Stimulated activated CD8-positive, alpha-beta memory T cell treated with anti-CD3 and anti-CD28 coated beads, Interleukin-15, amount 100 ng/mL, for 48 hours (primary cell): ENCODE measurements at places on chromosomes 11 and 22.

GRCh38 chr11:123139206-123139605 is 55.8 kb downstream of the CLMP start:
- DNase-seq = no peak

- no peak for DNase-seq
Observed at GRCh38 chr11:39361557-39361956, 2097.9 kb downstream of the LRRC4C start.

DNA sequence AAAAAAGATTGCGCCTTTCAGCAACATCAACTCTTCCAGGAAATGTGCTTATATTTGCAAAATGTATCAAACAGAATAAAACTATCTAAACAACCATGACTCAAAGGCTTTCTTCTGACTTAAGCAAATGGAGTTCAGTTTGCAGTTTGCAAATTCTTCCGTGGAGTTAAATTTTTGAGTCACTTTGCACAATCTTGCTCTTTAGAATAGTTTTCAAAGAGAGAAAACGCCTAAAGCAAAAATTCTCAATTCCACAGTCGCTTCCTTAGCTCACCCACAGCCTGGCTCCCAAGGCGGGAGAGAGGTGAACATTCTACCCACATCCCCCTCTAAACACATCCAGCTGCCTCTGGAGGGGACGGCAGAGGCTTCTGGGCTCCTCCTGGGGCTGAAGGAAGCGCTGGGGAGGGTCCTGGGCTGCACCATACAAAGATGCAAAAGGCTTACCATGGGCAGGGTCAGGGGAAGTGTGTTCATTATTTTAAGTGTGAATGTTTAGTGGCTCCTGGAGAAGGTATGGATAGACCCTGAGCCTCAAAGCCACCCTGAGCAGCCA is 1487.3 kb downstream of the TBC1D22A start:
- no peak for DNase-seq

GRCh38 chr11:66248903-66249302 is 19.5 kb upstream of the RAB1B start:
- DNase-seq = no peak

DNA sequence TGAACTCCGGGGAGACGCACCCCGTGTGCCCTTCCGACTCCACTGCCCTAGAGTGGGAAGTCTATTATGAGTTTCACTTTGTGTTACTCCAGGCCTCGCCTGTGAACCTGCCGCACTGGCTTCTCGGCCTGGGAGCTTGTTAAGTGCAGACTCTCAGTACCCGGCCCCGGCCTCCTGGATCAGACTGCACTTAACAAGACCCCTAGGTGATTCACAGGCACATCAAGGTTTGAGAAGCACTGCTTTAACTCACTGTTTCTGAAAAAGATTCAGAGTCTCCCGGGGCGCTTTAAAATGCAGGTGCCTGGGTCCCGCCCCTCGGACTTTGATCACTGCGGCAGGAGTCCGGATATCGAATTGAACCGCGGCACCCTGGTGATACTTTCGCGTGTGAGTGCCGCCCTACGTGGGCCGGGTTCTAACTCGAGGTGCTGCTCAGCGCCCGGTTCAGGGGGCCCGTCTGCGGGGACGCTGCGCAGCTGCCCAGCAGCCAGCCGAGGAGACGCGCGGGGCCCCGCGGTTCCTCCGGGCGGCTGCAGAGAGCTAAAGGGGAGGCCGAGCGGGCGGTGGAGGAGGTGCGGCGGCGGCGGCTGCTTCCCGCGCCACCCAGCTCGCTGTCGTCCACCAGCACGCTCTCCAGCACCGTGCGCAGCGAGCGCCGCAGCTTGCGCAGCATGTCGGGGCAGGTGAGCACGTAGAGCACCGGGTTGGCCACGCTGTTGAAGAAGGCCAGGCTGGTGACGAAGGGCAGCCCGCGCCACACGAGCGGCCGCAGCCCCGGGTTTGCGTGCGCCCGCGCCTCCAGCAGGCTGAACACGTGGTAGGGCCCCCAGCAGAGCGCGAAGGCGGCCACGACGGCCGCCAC is 3.4 kb downstream of the PTGDR2 start:
- no peak for DNase-seq

DNA sequence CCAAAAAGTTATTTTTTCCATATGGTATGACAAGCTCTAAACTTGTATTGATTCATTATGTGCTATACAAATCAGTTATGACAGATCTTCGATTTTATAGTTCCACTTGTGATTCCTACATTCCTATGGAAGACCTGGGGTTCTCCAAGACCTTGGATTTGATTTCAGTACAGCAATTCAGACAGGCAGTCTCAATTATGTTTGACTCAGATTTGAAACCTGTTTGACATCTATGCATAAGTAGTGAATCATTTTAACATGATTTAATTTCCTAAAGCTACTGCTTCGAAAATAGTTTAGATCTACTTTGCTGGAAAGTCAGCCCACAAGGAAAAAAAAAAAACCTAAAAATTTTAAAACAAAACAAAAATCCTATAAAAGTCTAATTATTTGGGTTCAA is 820.4 kb downstream of the LUZP2 start:
- no peak for DNase-seq

DNA sequence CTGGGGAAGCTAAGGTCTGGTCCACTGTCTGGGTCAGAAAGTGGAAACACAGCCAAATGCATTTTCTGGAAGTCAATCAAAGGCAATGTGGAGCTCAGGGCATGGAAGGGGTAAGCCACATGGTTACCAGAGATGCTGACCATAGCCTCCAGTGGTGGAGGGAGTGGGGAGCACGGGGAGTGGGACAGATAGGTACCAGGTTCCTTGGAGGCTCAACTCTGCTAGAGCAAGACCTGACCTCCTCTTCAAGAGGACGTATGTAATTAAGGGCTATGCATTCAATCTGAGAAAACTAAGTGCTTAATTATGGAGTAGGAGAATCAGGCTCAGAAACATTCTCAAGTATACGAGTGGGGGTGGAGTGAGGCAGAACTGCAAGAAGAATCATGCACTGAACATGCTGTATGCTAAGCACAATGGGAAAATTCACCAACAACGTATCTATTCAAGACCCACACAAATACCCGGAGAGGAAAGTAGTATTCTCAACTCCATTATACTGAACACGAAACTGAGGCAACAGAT is 65.2 kb upstream of the PHOX2A start:
- no peak for DNase-seq

- DNase-seq = no peak
Observed at GRCh38 chr11:135043434-135043833, 631.4 kb upstream of the B3GAT1 start.

GRCh38 chr11:11028017-11028692 is 170.3 kb upstream of the ZBED5 start:
- peak; percentile 33 for DNase-seq

GRCh38 chr22:38021206-38021605 is 36.0 kb upstream of the PICK1 start:
- DNase-seq = no peak

DNA sequence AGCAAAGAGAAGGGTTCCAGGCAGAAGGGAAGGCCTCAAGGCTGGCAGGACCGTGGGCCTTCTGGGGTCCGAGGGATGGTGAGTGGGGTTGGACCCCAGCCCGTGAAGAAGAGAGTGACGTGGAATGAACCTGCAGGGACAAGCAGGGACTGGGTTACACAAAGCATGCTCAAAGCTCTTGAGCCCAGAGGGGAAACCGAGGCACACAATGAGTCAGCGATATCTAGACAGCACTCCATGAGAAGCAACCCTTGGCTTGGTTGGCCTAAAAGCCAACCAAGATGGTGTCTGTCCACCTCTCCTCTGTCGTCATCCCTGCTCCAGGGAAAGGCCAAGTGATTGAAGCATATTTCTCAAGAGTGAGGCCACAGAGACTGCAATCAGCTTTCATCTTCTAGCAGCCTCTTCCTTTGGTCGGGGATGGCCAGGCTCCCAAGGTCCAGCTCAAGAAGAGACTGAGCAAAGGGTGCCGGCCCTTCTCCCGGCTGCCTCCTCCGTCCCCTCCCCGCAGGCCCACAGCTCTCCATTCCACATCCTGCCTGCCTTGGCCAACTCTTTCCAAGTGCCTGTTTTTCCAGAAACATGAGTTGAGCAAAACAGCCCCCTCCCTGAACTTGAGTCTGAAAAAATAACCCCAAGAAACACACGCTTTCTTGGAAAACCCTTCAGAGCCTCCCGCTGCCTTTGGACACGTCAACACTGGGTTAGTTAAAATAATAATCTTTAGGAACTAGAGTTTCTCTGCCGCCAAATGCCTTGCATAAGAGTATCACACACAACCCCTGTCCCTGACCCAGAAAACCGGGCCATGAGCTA is 556.6 kb downstream of the MIAT start:
- DNase-seq = no peak

- no peak for DNase-seq
Observed at GRCh38 chr11:20861322-20861721, 191.9 kb downstream of the NELL1 start.

DNA sequence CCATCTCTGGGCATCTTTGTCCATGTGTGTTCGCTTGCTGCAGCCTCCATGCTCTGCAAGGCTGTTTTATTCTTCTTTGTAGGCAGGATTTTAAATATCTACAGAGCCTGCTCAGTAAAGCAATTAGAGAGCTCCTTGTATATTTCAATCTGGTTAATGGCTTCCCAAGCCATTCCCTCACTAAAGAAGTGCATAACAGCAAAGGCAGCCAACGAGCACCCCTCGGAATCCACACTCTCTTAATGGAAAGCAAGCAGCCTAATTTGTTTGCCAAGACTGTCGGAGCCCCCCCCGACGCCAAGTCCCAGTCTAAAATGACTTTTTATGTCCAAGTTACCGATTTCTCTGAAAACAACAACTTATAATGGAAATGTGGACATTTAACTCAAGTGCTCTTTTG is 123.6 kb downstream of the ARL14EP start:
- DNase-seq = no peak

GRCh38 chr11:8671651-8672062 is 10.8 kb downstream of the TRIM66 start:
- DNase-seq = no peak

GRCh38 chr11:111423250-111423615 is 44.2 kb upstream of the POU2AF1 start:
- DNase-seq = no peak

GRCh38 chr11:118892514-118892913 is 8.8 kb downstream of the CXCR5 start:
- DNase-seq = no peak

DNA sequence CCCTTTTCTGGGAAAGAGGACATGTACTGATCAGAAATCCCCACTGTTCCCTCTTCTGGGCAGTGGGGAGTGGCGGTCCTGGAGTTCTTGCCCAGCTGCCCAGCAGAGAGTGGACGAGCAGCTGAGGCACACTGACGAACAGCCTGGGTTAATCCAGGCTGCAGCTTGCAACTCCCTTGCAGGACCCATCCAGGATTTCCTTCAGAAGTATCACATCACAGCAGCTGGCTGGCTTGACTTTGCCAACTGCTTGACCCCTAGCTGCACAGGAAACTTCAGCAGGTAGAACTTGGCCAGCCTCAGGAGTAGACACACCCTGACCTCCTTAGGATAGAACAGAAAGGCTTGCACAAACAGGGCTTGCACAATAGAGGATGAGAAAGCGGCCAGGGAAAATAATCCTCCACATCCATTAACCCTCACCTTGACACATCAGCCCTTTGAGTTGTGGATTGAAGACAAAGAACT is 27.9 kb upstream of the FZD4 start:
- no peak for DNase-seq

DNA sequence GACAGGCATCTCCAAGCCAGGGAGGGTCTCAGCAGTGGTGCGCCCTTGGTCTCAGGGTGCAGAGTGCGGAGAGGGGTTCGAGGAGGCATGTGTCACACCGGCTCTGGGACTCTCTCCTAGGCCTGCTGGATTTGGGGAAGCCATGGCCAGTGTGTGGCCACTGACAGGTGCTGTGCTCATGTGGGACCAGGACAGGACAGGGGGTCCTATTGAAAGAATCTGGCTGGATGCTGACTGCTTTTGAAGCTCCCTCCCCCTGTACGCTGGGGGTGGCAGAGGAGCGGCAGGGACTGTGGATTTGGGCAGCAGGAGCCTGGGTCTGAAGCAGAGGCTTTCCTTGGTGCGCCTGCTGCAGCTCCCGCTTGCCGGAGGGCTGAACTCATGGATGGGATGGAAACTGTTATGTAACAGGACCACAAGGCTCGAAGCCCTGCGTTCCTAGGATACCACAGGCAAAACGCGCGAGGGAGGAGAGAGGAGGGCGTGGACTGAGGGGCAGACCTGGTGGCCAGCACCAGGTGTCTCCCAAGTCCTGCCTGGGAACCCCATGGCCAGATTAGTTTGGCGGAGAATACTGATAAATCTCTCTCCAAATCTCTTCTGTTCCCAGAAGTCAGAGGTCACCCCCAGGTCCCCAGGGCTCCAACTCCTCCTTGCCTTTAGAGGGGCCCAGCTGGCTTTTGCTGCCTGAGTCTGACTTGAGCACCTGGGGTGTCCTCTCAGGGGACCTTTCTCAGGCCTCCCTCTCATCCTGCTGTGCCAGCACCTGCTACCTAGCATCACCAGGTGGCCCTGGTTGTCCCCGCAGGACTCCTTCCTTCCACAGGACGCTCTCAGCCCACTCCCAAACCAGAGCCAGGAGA is 13.8 kb upstream of the TEF start:
- no peak for DNase-seq

- no peak for DNase-seq
Observed at GRCh38 chr11:13184295-13184794, 93.2 kb upstream of the BMAL1 start.

DNA sequence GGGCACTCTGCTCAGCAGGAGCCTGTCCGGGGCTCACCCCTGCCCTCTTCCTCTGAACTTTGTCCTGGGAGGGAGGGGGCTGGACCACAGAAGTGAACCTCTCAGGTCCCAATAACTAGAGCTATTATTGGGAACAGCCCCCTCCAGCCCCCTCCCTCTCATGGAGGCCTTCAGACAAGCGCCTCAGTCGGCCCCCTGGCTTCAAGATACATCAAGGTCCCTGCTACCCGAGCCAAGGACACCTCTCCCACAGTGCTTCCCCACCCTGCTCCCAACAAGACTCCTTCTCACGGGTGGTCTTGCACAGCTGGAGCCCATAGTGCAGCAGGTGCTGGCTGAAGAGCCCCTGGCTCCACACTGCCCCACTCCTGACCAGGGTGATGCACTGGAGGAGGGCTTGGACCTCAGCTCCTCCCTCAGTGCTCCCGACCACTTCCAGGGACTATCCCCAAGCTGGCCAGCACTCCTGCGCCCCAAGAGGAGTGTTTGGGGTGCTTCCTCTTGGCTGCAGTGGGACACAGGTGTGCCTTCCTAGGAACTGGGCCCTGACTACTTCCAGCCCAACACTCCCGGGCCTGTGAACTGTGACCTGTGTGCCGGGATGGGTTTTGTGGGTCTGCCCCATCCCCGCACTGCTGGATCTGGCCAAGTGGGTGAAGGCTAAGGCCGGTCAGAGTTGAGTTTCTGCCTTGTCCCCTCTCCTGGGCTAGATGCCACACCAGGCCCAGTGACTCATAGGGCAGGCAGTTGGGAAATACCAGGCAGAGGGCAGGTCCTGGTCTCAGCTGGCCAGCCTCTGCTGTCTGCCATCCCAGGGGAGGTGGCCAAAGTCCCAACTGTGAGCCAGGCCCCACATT is 2.2 kb downstream of the PNPLA2 start:
- no peak for DNase-seq

DNA sequence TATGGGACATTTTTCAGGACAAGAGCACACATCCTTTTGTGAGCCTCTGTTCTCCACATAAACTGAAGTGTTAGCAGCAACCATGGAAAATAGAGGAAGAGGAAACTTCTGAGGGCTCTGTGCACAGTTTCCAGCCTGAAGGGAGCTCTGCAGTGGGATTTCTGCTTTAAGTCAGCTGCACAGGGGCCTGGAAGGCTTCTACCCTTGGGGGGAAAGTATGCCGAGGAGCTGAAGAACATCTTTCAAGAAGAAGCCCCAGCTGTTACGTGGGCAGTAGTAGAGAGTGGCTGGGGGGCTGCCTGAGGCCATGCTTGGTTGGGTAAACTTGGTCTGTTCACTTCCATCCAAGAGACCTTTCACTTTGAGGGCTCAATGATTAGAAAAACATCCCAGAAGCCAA is 82.7 kb upstream of the EED start:
- no peak for DNase-seq
